ENCODE measurements at places on chromosomes 11 and 22.
A peak's percentile ranks its signal among the peaks of the same experiment; 100 is the strongest.

GRCh38 chr11:59759900-59760299 is 4.7 kb downstream of the STX3 start:
- no peak for DNase-seq

GRCh38 chr11:123472236-123472935 is 42.3 kb downstream of the GRAMD1B start:
- DNase-seq, result no peak

DNA sequence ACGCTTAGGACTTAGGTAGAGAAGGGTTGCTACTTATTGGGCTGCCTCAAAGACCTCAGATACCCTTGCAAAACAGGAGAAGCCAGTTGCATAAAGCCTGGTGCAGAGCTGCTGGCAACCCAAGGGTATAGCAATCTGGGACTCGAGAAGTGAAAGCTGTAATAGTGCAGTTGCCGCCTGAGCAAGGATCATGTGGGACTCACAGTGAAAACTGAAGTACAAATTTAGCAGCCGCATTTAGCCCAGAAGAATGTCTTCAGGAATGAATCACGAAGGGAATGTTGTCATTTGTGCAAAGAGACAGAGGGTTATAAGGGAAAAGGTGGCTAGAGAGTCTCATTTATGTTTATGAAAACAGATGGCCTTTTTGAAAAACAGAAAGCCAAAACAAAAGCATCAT is 267.2 kb downstream of the TENM4 start:
- no peak for DNase-seq

DNA sequence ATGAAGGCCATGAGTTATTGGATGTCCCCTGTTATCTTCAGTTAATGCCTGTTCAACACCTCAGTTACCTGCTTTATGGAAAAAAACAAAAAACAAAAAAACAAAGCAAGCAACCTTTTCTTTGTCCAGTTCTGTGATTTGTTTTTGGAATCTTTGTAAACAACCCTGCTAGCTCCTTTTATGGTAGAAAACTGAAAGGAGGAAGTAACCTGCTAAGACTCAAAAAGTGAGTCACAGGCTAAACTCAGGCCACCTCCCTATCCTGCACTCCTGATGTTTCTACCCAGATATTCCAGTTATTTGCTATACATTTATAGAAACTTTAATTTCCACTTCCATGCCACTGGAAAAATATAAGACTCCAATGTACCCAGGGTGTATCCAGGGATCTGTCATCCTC is 20.6 kb upstream of the TLCD5 start:
- DNase-seq, result no peak

DNA sequence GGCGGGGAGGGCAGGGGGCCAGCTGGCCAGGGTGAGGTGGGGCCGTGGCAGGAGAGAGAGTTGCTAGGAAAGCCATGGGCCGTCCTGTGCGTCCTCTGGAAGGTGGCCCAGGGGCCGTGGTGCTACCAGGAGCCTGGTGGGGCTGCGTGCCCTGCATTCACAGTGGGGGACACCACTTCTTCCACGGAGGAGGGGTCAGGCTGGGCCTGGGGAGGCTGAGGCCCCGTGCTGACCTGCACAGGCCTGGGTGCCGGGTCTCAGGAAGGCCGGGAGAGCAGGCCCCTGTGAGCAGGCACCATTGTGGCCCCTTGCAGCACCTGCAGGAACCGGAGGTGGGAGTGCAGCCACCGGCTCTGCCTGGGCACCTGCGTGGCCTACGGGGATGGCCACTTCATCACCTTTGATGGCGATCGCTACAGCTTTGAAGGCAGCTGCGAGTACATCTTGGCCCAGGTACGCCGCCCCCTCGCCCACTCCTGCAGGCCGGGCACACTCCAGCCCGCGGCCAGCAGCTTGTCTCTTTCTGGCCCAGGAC is 12.0 kb downstream of the MUC5B start:
- peak; percentile 51 for DNase-seq

GRCh38 chr11:84358034-84358433 is 1071.9 kb upstream of the CCDC90B start:
- DNase-seq, result no peak

GRCh38 chr11:125167292-125167953 is 2.9 kb downstream of the PKNOX2 start:
- peak; percentile 72 for DNase-seq

DNA sequence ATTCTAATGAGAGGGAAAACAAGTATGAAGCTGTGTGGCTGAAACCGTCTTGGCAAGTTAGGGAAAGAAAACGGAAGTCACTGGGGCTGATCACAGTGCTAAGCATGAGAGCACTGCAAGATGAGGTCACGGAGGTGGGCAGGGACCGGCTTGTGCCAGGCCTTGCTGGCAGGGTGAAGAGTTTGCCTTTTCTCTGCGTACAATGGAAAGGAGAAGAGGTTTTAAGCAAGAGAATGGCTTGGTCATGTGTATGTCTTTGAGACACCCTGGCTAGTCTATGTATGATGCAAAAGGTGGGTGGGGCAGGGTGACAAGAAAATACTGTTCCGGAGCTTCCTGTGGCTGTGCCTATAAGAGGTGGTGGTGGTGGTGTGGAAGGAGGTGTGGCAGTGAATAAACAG is 567.9 kb downstream of the NTM start:
- no peak for DNase-seq

- no peak for DNase-seq
Measured at GRCh38 chr11:74449369-74449931, 17.9 kb downstream of the KCNE3 start.

DNA sequence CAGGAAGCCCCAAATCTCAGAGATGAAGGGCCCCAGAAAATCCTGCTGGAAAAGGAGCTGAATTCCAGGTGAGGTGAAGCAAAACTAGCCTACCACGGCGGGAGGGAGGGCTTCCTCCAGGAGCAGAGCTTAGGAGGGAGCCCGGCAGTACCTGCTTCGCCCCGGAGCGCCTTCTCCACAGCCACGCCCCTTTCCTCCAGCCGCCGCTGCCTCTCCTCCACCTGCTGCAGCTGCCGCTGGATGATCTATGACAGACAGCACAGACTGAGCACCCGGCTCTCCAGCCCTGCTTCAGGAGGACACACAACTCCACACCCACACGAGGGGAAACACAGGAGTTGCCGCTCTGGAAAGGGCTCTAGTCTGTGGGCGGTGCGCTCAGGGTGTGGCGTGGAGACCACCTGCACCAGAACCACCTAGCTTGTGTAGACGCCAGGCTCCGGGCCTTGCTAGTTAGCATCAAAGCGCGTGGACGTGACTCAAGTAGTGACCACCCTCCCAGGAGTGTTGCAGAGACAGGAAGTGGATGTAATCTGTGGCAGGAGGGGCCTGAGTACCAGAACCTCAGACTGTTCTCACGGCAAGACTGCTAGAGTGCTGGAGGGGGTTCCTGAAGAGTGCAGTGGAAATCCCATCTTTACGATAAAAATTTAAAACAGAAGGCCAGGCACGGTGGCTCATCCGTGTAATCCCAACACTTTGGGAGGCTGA is 34.6 kb upstream of the BID start:
- DNase-seq, result no peak

GRCh38 chr22:42673898-42674401 is 24.8 kb upstream of the CYB5R3 start:
- DNase-seq, result no peak

DNA sequence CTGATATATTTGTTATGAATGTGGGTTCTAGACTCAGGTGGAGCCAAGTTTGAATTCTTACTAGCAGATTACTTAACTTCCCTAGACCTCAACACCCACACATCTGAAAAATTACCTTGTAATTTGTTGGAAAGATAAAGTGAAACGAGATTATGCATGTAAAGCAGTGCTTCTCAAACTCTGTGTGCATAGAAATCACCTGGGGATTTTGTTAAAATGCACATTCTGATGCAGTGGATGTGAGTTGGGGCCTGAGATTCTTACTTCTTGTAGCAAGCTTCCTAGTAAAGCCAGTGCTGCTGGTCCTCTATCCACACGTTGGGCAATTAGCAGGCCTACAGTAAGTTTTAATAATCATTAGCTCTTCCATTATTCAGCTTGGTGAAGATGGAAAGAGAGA is 15.1 kb upstream of the CEP295 start:
- no peak for DNase-seq

GRCh38 chr11:79333355-79333754 is 107.5 kb downstream of the TENM4 start:
- no peak for DNase-seq

- DNase-seq, result no peak
Measured at GRCh38 chr22:32255726-32256125, 579 bp upstream of the SLC5A4 start.
